ENCODE measurements at places on chromosomes 11 and 22.

DNA sequence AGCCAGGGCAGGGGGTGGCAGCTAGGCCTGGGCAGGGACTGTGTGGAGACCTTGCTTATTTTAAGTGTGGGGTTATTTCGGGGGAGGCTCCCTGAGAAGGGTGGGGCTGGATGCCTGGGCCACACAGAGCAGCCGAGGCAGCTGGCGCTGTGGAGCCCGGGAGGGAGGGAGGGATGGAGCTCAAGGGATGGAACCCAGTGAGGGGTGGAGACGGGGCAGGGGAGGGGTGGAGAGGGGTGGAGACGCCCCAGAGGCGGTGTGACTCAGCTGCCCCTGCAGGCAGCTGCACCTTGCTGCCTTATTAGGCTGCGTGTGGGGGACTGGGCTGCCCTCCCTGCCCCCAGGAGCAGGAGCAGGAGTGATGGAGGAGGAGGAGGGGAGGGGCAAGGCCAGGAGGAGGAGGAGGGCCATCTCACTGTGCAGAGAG, 9.8 kb upstream of the TSSC4 start:
- DNase-seq, result no peak

DNA sequence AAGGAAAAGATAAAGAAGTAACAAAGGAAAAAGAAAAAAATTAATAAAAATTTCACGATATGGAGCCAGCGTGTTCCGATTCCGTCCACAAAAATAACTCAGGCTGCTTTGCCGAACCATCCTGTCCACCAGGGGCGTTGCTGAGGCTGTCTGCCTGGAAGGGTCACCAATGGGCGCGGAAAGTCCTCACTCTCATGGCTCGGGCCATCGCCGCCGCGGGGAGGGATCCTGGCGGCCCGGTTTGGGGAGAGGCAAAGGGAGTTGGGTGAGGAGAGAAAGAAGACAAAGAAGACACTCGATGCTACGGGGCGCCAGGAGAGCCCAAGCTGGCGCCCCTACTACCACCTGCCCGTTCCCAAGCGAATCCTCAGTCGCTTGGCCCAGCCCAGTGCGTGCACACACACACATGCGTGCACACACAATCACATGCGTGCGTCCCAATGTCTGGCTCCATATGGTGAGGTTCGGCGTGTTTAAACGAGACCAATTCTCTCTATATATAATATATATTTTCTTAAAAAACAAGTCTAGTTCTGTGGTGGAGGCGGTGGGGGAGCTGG, 5.6 kb upstream of the PYGM start:
- no peak for DNase-seq

DNA sequence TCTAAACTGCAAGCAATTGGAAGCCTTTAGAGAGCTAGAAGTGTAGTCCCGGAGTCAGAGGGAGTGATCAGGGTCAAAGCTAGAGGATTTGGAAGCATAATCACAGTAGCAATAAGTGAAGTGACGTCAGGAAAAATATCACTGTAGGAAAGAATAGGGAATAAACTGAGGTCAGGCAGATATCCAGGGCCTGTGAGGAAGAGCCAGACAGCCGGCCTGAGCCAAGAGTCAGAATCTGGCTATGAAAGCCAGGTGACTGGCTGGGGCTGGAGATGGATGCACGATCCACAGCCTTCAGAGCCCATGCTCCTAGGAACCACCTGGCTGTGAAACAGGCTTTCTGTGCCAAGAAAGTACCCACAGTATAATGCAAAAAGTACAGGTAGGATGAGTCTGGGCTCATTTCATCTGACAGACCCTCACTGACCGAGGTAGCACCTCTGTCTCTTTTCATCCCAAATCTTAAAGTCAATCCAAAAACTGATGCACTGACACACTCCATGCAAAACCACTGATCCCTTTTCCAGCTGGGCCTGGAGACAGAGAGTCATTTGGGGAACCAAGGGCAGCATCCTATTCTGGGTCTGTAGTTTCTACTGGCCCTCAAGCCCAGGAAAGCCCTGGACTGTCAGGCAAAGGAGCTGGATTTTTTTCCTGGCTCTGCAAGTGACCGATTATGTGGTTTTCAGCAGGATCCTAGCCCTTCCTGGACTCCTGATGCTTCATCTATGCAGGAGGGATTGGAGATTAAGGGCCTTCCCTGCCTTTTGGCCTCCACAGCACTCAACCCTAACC, 21.3 kb downstream of the TRIM66 start:
- DNase-seq, result no peak

DNA sequence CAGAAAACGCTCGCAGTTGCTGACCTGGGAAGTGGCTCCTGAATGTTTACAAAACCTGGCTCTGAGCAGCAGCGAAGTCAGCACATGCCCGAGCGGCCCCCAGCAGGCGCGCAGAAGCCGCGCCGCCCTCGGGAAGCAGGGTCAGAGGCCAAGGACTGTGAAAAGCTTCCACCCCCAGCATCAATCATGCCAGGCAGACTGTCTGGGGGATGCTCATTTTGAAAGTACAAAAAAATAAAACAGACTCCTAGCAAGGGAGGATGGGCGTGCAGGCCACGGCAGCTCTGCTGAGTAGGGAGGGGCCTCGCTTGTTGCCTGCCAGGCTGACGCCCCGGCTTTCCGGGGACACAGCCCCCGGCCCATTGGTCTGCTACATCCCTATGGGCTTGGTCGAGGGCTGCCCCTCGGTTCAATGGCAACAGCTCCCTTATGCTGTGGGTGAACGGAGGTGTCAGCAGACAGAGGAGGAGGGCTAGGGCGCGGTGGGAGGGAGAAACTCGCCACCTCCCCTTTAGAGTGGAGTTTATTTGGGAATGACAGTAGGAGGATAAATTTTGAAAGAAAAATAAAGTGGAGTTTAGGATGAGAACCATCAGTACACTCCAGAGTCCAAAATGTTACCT, 37.7 kb upstream of the GNB1L start:
- peak; percentile 66 for DNase-seq

DNA sequence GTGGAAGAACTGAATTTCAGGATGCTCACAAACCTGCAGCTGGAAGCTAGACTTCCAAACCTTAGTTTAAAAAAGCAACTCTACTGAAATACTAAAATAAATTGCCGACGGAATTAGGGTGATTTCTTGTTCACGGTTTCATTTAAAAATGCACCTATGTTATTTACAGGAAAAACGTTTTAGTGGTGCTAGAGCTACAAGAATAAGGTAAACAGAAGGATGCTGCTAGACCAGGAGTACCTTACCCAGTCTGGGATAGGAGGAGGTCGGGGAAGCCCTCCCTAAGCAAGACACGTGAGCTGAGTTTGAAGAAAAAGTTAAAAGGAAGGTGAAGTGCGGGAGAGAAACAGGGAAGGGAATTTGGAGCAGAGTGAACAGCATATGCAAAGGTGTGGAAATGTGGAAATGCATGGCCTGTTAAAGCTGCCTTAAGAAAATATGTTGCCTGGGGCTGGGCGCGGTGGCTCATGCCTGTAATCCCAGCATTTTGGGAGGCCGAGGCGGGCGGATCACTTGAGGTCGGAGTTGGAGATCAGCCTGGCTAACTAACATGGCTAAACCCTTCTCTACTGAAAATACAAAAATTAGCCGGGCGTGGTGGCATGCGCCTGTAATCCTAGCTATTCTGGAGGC, 1.4 kb upstream of the FTH1 start:
- no peak for DNase-seq

- no peak for DNase-seq
Measured at GRCh38 chr11:42249956-42250355, 790.5 kb upstream of the LRRC4C start.

DNA sequence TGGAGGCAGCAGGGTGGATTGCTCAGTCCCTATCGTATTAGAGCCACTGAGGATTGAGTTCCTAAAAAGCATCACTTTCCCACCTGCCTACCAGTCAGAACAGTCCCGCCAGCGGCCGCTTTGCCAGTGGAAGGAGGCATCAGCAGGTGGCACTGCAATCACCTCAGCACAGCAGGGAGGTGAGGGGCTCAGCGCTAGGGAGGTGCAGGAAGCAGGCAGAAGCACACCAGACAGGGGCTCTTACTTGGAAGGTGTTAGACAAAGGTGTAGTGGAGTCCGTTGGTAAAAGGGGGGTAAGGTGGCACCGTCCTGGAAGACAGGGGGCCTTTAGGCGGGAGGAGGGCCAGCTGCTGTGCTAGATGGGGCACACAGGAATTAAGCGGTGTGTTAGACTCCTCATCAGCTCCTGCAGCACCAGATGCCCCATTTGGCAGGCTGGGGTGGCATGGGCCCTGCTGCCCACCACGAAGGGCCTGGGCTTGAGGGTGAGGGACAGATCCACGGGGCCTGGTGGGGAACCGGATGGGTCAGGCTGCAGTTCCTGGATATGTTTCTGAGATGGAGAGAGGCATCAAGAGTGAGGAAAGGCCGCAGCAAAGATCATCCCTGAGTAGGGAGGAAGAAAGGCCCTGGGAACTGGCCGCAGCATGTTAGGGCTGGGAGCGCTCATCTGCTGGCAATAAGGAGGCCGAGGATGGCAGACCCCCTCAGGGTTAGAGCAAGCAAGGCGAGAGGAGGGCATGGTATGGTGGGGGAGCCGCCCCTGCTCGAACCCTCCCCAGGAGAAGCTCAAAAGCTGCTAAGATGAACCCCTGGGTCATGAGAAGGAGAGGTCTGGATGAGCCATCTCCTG, 42.5 kb downstream of the C11orf58 start:
- no peak for DNase-seq

GRCh38 chr11:20861322-20861721, 191.9 kb downstream of the NELL1 start:
- peak; percentile 78 for DNase-seq
